ENCODE measurements at places on chromosomes 6 and 20. TPM values are rescaled to one million over a fixed set of nuclear protein-coding genes. Genes with fewer than 3 reads are reported as not detected.

The HSP90AB1 gene
- total RNA-seq, result 891 TPM

The IMPG1 gene
- total RNA-seq, result 0.44 TPM

The SCRT2 gene
- not detected for total RNA-seq

The C6orf118 gene
- total RNA-seq, result not detected

The RSPH9 gene
- 0.73 TPM for total RNA-seq

The CTCFL gene
- 0.12 TPM for total RNA-seq

The HRH3 gene
- not detected for total RNA-seq

The EBF4 gene
- 11.6 TPM for total RNA-seq

The UBE3D gene
- total RNA-seq, result 11.4 TPM

The ATP5F1E gene
- total RNA-seq, result 32.9 TPM

The FAM209B gene
- not detected for total RNA-seq

The FOXC1 gene
- total RNA-seq, result 1.1 TPM

The TFAP2A gene
- total RNA-seq, result 6.2 TPM

The PHF3 gene
- 79.2 TPM for total RNA-seq

The SLPI gene
- total RNA-seq, result 1,143 TPM

The HCRTR2 gene
- 0.16 TPM for total RNA-seq

The TRIM40 gene
- total RNA-seq, result 1.0 TPM

The BANF2 gene
- not detected for total RNA-seq

The SLC12A5 gene
- total RNA-seq, result not detected

The GATA5 gene
- 28.7 TPM for total RNA-seq

The OTOR gene
- total RNA-seq, result 0.37 TPM

The RSPO3 gene
- total RNA-seq, result 1.9 TPM

The SAMHD1 gene
- total RNA-seq, result 28.3 TPM

The FOXF2 gene
- total RNA-seq, result 28.0 TPM

The COL9A3 gene
- 22.6 TPM for total RNA-seq

The MATN4 gene
- not detected for total RNA-seq

The ARMH2 gene
- not detected for total RNA-seq

The BPIFA1 gene
- not detected for total RNA-seq

The RIPOR3 gene
- total RNA-seq, result 5.6 TPM

The CALHM6 gene
- total RNA-seq, result 0.83 TPM

The GPR63 gene
- 6.9 TPM for total RNA-seq

The FOXQ1 gene
- total RNA-seq, result 12.8 TPM

The GABRR1 gene
- not detected for total RNA-seq

The ELOVL2 gene
- 24.8 TPM for total RNA-seq

The PRICKLE4 gene
- total RNA-seq, result 1.2 TPM

All from hepatocyte (in vitro differentiated cells).